ENCODE measurements at places on chromosomes 16 and 17.

DNA sequence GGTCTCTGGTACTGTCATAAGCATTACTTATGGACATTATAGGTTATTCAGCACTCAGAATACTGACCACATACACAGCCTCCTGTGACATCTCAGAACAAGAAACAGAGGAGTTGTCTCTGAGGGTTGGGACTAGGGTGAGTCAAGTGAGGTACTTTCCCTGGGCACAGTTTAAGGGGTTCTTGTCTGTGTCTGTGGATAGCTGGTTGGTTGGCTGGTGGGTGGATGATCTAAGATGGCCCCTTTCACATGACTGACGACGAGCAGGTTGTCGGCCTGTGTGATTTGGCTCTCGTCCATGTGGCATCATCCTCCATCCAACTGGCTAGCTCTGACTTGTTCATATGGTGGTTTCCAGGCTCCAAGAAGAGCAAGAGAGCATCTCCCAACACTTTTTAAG is 163.9 kb downstream of the PRKCB start:
- no peak for DNase-seq

- DNase-seq, result no peak
Observed at GRCh38 chr16:76583466-76583865, 306.3 kb downstream of the CNTNAP4 start.

GRCh38 chr17:79987187-79987934 is 48.3 kb downstream of the TBC1D16 start:
- DNase-seq, result peak; percentile 61

DNA sequence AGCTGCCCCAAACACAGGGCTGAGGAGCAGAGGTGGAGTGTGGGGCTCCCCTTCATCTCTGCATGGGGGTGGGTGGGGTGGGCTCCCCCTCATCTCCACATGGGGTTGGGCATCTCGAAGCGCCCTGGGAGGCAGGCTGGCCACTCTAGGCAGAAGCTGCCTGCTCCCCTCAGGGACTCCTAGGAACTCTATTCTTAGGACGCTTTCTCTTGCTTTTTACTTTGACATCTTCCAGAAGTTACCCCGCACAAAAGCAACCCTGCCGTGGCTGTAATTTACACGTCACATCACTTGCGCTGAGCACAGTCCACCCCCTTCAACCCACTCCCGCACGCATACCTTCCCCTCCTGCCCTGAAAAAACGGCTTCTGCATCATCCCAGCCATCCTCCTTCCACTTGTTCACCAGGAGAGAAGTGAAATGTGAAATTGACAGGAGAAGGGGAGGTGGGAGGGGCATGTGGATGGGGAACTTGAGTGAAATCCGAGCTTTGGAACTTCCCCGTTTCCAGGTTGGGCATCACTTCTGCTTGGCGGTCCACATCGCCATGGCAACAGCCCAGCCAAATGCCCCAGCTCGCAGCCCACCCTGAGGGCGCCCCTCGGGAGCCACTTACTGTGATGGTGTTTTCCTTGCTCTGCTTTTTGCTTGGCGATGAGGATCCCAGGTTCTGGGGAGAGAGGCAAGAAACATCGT is 53.7 kb upstream of the RCVRN start:
- DNase-seq, result no peak

Measured in osteoblast (primary cell).